CMK (cell line): ENCODE measurements at places on chromosomes 5 and 9.

GRCh38 chr5:120988491-120988890 is 524.4 kb downstream of the PRR16 start:
- DNase-seq: no peak

DNA sequence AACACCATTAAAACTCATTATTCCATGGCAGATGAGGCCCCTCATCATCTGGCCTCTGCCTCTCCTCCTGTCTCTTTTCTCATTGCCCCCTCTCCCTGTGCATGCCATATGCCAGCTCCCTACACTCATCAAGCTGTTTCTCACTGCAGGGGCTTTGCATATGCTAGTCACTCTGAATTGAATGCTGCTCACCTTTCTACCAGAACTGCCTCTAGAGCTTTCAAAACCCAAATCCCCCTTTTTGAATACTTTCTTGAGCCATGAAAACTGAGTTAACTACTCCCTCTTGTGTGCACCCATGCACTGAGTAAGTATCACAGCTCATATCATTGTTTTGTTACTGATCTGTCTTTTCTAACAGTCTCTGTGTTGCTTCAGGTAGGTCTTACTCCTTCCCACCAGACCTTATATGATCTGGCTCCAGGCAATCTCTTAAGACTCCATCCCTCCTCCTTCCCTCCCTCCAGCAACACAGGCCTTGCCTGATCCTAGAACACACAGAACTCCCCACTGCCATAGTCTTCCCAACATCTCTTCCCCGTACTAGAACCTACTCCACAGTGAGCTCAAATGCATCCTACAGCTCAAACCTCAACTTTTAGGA is 60.5 kb downstream of the ASTN2 start:
- no peak for DNase-seq

GRCh38 chr5:136840601-136841000 is 475.3 kb upstream of the TRPC7 start:
- DNase-seq: no peak

DNA sequence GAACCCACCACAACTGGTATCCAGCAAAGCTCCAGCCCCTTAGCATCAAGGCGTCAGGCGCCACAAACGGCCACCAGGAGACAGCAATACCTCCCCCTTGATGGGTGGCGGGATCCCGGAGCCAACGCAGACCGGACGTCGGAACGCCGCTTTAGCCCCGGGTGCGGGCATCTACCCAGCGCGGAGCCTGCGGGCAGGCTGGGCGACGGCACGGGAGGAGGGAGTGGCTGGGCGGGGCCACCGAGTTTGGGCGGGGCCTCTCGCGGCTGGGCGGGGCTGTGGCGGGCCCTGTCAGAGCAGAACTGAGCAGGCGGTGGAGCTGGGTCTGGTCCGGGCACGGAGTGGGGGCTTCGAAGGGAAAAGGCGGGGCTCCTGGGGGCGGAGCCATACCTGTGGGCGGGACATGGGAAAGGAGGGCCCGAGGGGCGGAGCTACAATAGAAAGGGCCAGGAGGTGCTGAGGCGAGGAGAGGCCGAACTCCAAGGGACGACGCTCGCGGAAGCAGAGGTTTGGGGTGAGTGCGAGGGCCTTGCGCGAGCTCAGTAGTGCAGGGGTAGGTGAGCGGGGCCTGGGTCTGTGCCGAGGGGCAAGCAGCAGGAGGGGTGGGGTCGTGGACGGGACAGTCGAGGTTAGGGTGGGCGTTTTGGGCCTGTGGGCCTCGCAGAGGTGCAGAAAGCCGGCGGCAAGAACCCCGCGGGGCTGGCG is 40.2 kb upstream of the GARNL3 start:
- peak; percentile 5 for DNase-seq
